ENCODE measurements at places on chromosomes 1 and 21. TPM values are rescaled to one million over a fixed set of nuclear protein-coding genes. Genes with fewer than 3 reads are reported as not detected.
A peak's percentile ranks its signal among the peaks of the same experiment; 100 is the strongest.

DNA sequence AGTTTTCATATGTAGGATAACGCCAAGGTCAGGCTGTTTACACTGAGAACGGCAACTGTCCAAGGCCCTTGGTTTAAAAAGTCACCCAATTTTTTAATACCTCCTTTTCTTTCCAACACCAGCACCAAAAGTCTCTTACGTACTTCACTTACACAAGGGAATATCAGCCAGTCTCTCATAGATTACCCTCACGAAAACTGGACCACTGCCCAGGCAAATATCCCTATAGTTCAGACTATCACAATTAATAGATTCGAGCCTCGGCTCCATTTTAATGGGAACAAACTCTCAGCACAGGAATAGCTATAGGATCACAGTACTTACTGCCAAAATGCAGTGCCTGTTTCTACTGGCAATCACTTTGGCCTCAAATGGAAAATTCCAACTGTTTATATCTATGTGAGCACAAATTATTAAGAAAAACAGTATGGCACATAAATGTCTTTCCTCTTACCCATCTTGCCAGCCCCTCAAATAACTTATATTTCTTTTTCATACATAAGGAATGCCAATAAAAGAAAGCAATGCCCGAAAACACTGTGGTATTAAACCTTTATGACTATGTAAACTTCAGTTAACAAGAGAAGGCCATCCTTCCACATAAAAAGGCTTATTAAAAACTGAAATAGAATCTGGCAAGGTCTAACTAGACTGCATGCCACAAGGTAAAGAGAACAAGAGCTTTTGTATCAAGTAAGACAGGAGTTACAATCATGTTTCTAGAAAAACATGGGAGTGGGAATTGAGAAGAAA lies 97.8 kb downstream of the SLC45A1 start:
- H3K4me3 ChIP-seq: no peak overlapping the region
- H3K27ac ChIP-seq: peak overlapping the region; percentile 19
- H3K36me3 ChIP-seq: peaks cover 73% of the 10 kb centered on the region
- peaks cover 99% of the 10 kb centered on the region for H3K4me1 ChIP-seq
- no peak for DNase-seq

GRCh38 chr1:153506831-153507413 lies 28.9 kb downstream of the S100A6 start:
- H3K27me3 ChIP-seq: no peaks in the 10 kb centered on the region
- H3K36me3 ChIP-seq: no peaks in the 10 kb centered on the region
- DNase-seq: peak; percentile 91
- H3K4me1 ChIP-seq: peaks cover 27% of the 10 kb centered on the region

The RGS16 gene
- total RNA-seq: 8.7 TPM

GRCh38 chr1:234599617-234600417 lies 10.2 kb downstream of the IRF2BP2 start:
- peak; percentile 91 for DNase-seq
- H3K4me1 ChIP-seq: peaks cover 70% of the 10 kb centered on the region
- H3K27me3 ChIP-seq: no peaks in the 10 kb centered on the region
- H3K36me3 ChIP-seq: no peaks in the 10 kb centered on the region

The SLC44A5 gene
- 0.34 TPM for total RNA-seq

The CNKSR1 gene
- 2.5 TPM for total RNA-seq

The LCE1B gene
- not detected for total RNA-seq

DNA sequence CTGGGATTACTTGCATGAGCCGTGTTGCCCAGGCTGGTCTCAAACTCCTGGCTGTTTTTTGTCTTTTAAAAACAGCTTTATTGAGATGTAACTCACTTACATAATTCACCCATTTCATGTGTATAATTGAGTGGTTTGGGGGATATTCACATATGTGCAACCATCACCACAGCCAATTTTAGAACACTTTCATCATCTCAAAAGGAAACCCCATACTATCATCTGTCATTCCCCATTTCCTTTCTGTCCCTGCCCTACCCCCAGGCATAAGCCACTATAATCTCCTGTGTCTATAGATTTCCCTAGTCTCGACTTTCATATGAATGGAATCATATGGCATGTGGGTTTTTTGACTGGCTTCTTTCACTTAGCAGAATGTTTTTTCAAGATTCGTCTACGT lies 43.3 kb downstream of the GPR137B start:
- H3K4me1 ChIP-seq: no peaks in the 10 kb centered on the region
- no peaks in the 10 kb centered on the region for H3K36me3 ChIP-seq
- H3K4me3 ChIP-seq: no peak overlapping the region

GRCh38 chr1:31936981-31937299 lies 1.2 kb downstream of the PTP4A2 start:
- peak overlapping the region; percentile 93 for H3K27ac ChIP-seq
- DNase-seq: no peak
- no peaks in the 10 kb centered on the region for H3K36me3 ChIP-seq
- H3K4me3 ChIP-seq: peak overlapping the region; percentile 58

The CFAP126 gene
- total RNA-seq: not detected

- no peaks in the 10 kb centered on the region for H3K27me3 ChIP-seq
- no peak overlapping the region for H3K4me3 ChIP-seq
- H3K27ac ChIP-seq: no peak overlapping the region
- no peaks in the 10 kb centered on the region for H3K36me3 ChIP-seq
- H3K4me1 ChIP-seq: no peaks in the 10 kb centered on the region
Measured at GRCh38 chr1:168671782-168672181, 57.2 kb downstream of the DPT start.

DNA sequence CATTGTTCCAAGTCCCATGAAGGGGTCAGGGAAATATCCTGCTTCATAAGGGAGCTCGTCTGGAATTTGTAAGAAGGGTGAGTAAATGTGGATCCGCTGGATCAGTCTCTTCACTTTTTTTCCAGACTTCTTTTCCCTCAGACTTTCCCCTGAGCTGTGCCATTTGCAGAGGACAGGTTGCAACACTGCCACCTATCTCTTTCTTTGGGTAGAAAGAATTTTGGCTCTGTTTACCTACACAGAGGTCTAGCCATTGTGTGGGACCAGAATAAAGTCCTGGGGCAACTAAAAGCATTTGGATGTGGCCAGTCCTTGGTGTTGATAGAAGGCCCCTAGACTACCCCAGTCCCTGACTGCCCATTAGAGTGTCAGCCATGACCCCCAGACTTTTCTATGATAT lies 1146.7 kb upstream of the PRMT6 start:
- no peaks in the 10 kb centered on the region for H3K4me1 ChIP-seq
- DNase-seq: no peak
- H3K4me3 ChIP-seq: no peak overlapping the region

GRCh38 chr1:86773341-86774288 lies 69.2 kb downstream of the SH3GLB1 start:
- peak overlapping the region; percentile 75 for H3K27ac ChIP-seq
- H3K4me1 ChIP-seq: peaks cover 9% of the 10 kb centered on the region
- DNase-seq: no peak
- H3K4me3 ChIP-seq: no peak overlapping the region

The TFAP2E gene
- total RNA-seq: 0.42 TPM

The LYPD8 gene
- not detected for total RNA-seq

The PHACTR4 gene
- 24.9 TPM for total RNA-seq

The C1orf53 gene
- 6.1 TPM for total RNA-seq

DNA sequence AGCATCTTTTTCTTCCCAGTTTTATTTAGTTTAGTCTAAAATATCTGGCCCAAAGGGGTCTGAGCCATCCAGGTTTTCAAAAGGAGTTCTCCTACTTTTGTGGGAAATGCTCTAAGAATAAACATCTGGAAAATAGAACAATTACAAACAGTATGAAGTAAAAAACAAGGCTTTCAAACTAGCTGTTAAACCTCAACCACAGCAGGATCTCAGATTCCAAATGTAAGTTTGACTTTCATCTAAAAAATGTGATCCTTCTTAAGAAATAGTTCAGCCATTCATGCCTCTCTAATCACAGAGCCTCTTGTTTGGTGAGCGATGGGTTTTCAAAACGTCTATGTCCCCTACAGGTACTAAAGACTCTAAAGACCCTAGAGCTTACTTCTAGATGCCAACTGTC lies 413.5 kb downstream of the DUSP10 start:
- no peaks in the 10 kb centered on the region for H3K36me3 ChIP-seq
- no peak overlapping the region for H3K27ac ChIP-seq
- no peak overlapping the region for H3K4me3 ChIP-seq
- no peaks in the 10 kb centered on the region for H3K27me3 ChIP-seq

DNA sequence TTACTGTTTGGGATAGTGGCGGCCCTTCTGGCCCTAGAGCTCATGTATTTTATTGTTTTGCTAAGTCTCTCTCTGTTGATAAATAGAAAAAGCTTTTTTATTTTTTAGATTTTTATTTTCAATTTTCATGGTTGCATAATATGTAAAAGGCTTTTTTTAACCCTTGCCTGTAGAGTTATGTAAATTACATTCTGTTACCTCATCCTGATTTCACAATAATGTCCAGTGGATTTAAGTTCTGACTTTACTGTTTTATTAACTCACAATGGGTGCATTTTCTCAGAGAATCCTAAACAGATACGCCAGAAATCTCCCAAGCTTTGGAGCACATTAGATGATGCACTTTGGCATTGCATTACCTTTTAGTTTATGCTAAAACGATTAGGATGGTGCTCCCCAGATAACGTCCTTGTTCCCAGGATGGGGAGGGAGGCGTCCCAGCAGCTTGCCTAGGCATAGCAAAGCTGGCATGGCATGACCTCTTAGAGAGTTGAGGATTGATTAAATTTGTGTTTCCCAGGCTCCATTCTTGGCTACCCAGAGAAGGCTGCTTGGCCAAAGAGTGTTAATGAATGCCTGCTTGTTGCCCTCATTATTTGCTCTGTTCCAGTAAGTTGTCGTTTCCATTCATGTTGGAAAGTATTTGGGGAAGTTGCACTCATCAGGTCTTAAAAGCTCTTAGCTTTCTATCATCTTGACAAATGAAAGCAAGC lies 17.1 kb downstream of the UTP25 start:
- no peak overlapping the region for H3K27ac ChIP-seq
- DNase-seq: no peak
- H3K27me3 ChIP-seq: no peaks in the 10 kb centered on the region
- peaks cover 46% of the 10 kb centered on the region for H3K36me3 ChIP-seq
- no peaks in the 10 kb centered on the region for H3K4me1 ChIP-seq
- no peak overlapping the region for H3K4me3 ChIP-seq

The LCE2A gene
- not detected for total RNA-seq

- no peak for DNase-seq
- peaks cover 44% of the 10 kb centered on the region for H3K4me1 ChIP-seq
- no peak overlapping the region for H3K27ac ChIP-seq
Measured at GRCh38 chr1:101288491-101288944, 51.7 kb downstream of the S1PR1 start.

DNA sequence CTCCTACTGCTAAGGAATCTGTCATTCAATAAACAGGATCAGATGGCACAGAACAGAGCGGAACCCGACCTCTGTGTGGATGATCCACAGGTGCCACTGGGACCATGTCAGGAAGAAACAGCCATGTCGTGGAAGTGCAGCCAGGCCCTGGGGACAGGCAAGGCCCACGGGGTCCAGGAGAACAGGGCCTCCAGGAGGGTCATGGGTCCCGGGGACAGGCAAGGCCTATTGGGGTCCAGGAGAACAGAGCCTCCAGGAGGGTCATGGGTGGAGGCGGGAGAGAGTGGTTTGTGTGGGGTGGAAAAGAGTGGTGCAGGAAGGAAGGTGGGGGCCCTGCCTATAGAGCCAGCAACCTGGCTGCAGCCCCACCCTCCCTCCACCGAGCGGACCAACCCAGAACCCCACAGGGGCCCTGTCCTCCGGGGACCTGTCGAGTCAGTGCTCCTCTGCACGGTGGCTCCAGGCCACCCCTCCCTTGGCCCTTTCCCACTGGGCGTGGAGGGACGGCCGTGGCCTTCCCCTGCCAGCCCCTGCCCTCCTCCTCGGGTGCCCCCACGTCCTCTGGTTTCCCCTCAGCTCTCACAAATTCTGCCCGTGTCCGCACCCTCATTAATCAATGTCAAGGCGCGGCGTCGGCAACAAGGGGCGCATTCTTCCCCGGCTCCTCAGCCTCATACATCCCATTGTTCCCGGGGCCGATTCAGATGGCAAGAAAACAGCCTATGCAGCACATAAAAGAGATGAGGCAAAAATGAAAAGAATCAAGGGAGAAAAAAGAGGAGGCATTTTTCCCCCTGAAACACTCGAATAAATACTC lies 146.4 kb downstream of the PRDM16 start:
- no peak overlapping the region for H3K4me3 ChIP-seq
- H3K27ac ChIP-seq: no peak overlapping the region
- H3K4me1 ChIP-seq: peaks cover 13% of the 10 kb centered on the region
- DNase-seq: no peak
- H3K27me3 ChIP-seq: no peaks in the 10 kb centered on the region
- H3K36me3 ChIP-seq: no peaks in the 10 kb centered on the region

The CNTN2 gene
- total RNA-seq: 0.39 TPM

The PSRC1 gene
- 0.55 TPM for total RNA-seq

- H3K27me3 ChIP-seq: no peaks in the 10 kb centered on the region
- H3K27ac ChIP-seq: no peak overlapping the region
- H3K4me3 ChIP-seq: no peak overlapping the region
- DNase-seq: peak; percentile 25
Measured at GRCh38 chr21:45482899-45483821, 59.1 kb downstream of the SLC19A1 start.

The PTPRF gene
- 7.7 TPM for total RNA-seq

- H3K4me3 ChIP-seq: no peak overlapping the region
- no peaks in the 10 kb centered on the region for H3K36me3 ChIP-seq
- no peak for DNase-seq
Measured at GRCh38 chr1:116679091-116679827, 11.7 kb upstream of the IGSF3 start.

The INTS3 gene
- total RNA-seq: 31.8 TPM

DNA sequence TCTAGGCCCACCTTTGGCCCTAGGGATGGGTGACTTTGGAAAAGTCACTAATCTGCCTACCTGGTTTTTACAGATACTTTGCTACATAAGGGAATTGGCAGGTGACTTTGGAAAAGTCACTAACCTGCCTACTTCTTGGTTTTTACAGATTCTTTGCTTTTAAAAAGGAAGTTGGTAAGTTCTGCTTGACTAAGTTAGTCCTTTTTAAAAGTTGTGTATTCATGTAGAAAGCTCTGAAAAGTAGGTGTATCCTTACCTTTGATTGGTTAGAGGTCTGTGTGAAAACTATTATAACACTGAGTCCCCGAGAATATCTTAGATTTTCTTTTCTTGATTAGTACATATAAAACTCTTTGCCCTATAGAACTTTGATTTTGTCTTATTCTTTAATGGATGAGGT lies 12.4 kb downstream of the ATF6 start:
- H3K4me1 ChIP-seq: peaks cover 6% of the 10 kb centered on the region
- no peak for DNase-seq
- no peak overlapping the region for H3K4me3 ChIP-seq
- H3K27me3 ChIP-seq: no peaks in the 10 kb centered on the region

- H3K27me3 ChIP-seq: no peaks in the 10 kb centered on the region
- H3K27ac ChIP-seq: no peak overlapping the region
- H3K4me1 ChIP-seq: no peaks in the 10 kb centered on the region
- H3K4me3 ChIP-seq: no peak overlapping the region
- no peaks in the 10 kb centered on the region for H3K36me3 ChIP-seq
Measured at GRCh38 chr21:34702341-34703170, 33.8 kb downstream of the CLIC6 start.

Data from heart right ventricle (tissue), 16 donors.